ENCODE measurements at places on chromosomes 2 and 18.

GRCh38 chr2:44543773-44544725 lies 182.3 kb downstream of the CAMKMT start:
- DNase-seq, result no peak

- no peak for DNase-seq
Observed at GRCh38 chr18:51541230-51541629, 343.7 kb upstream of the MEX3C start.

DNA sequence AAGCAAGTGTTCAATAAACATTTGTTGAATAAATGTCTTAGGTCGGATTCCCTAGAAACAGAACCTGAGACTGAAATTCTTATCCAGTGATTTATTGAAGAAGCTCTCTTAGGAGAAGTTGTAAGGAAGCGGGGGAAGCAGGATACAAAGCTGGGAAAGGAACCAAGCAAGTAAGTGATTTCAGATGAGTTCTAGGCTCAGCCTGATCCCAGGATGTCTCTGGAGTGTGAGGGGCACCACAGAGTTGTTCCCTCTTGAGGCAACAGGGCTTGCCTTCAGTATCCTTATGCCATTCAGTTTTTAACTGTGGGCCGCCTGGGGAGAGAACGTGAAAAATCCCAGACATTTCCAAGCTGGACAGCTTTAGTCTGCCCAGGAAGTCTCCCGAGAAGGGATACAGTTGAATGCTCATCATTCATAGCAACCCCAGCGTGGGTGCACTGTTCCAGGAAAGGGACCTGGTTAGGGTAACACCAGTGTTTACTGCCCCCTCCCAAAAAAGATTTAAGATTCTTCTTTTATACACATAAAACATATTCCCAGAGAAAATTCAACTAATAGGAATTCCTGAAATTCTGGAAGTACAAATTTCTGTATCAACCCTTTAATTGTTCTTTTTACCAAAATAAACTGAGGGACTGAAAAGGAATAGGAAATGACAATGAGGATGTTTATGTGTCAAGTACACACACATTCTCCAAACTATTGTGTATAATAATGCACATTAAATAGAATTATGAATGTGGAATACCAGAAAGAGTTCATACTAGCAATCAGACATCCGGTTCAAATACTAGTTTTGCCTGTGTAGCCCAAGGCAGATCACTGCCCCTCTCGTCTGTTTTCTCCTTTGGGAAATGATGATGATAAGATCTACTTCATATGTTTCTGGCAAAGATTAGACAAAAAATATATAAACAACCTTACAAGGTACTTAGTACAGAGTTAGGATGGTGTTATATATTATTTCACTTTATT lies 592.1 kb upstream of the CDH2 start:
- DNase-seq, result no peak

DNA sequence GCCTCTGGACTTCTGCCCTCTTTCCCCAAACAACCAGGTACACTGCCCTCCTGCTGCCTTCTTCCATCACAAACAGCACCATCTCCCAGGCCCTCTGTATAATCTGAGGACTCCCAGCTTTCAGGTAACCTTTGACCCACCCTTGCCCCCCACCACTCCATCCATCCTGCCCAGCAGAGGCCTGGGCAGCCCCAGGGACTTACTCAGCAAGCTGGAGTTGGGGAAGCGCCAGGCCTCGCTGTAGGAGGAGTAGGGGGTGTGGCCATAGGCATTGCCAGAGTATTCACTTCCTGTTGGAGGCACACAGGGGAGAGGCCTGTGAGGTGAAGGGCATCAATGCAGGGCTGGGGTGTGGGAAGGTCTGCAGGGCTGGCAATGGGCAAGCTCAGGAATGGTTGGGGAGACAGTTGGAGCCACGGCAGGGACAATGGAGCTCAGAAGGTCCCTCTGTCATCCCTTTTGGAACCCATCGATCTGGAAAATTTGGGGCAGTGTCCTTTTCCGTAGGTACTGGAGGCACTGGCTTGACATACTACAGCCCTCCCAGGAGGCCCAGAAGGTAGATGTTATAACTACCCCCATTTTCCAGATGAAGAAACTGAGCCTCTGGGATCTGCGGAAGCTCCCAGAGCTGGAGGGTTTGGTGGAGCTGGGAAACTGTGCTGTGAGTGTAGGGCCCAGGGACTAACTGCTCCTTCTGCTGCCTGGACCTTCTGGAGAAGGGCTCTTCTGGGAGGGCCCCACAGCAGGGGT lies 46.3 kb downstream of the PSD4 start:
- DNase-seq, result no peak

DNA sequence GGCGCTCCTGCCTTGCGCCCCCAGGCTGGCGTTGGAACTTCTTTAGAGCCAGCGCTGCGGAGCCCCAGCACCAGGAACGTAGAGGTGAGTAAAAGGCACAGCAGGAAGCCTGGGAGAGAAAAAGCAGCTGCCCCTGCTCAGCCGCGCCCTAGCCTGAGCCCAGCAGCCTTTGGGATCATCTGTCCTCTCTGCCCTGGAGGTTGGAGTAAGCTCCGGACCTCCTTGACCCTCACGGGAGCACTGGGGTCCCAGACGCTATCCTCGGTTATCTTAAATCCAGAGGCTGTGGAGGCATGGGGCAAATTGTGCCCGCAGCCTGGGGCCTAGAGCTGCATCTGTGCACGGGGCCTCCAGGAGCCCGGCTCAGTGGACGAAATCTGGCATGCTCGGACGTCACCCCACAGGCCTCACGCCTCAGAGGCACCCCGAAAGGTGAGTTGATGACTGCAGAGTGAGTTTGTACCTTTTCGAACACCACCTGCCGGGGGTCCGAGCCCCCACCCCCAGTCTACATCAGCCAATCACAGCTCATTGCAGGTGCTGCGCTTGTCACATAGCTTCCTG lies 1.6 kb upstream of the SLC66A2 start:
- DNase-seq, result no peak

- DNase-seq, result no peak
Observed at GRCh38 chr2:226137201-226137811, 662.3 kb downstream of the IRS1 start.

GRCh38 chr2:74406035-74406434 lies 15.4 kb downstream of the C2orf81 start:
- DNase-seq, result no peak

- DNase-seq, result no peak
Observed at GRCh38 chr18:59945544-59945943, 45.7 kb downstream of the PMAIP1 start.

GRCh38 chr2:144166743-144167142 lies 353.2 kb downstream of the ZEB2 start:
- no peak for DNase-seq

- DNase-seq, result peak; percentile 18
Observed at GRCh38 chr2:174247474-174248186, 702 bp downstream of the OLA1 start.

DNA sequence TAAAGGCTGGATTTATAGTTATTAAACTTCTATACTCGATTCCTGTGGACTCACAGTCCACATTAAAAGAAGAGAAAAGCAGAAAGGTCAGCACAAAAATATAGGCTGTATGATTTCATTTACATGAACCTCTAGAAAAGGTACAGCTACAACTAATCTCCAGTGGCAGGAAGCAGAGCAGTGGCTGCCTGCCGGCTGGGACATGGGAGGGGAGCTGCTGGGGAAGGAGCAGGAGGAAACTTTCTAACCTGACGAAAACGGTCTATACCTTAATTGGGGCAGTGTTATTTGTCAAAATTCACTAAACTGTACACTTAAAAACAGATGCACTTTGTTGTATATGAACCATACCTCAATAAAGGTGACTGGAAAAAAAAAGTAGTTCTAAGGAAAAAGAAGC lies 26.7 kb downstream of the KCTD1 start:
- no peak for DNase-seq

All from putamen (tissue), 1 donor.